ENCODE measurements at places on chromosomes 5 and 9. TPM values are rescaled to one million over a fixed set of nuclear protein-coding genes. Genes with fewer than 3 reads are reported as not detected.
A peak's percentile ranks its signal among the peaks of the same experiment; 100 is the strongest.

- no peak for ATAC-seq
Observed at GRCh38 chr5:78530342-78531096, 118.1 kb downstream of the LHFPL2 start.

- ATAC-seq: no peak
Observed at GRCh38 chr5:67974054-67974453, 241.5 kb upstream of the PIK3R1 start.

DNA sequence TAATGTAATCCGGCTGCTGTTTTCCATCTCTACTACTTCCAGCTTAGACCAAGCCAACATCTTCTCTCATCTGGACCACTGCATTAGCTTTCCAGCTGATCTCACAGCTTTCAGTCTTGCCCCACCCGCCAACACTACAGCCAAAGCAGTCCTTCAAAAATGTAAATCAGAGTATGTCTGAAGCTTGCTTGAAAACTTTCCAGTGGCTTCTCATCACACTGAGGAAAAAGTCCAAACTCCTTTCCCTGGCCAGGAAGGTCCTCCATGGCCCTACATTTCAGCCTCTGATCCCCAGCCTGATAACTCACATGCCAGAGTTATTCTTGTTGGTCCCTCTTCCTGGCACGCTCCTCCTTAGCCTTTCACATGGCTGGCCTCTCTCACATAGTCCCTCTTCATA, 38.5 kb downstream of the TTC1 start:
- ATAC-seq: peak; percentile 65

GRCh38 chr9:132937463-132937901, 6.9 kb downstream of the TSC1 start:
- ATAC-seq: no peak

DNA sequence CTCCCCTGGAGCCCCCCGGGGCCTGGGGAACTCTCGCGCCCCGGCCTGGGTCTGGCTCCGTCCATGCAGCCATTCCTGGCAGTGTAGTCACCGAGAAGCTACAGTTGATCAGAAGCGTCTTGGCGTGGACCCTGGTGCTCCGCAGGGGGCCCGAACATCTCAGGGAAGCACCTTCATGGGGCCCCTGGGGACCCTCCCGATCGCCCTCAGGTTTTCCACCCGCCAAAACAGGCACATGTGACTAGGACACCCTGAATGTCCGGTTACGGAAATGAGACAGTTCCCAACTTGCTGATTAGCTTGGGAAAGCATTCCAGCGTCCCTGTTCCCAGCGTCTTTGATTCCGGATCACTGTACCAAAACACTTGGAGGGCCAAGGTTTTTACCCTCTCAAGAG, 472 bp downstream of the FBXO4 start:
- ATAC-seq: no peak

GRCh38 chr5:135569755-135570452, 8.9 kb downstream of the CXCL14 start:
- ATAC-seq: peak; percentile 24

C5orf46 gene
- total RNA-seq: not detected

Measured in motor neuron (in vitro differentiated cells).